ENCODE measurements at places on chromosomes 7 and 10.

DNA sequence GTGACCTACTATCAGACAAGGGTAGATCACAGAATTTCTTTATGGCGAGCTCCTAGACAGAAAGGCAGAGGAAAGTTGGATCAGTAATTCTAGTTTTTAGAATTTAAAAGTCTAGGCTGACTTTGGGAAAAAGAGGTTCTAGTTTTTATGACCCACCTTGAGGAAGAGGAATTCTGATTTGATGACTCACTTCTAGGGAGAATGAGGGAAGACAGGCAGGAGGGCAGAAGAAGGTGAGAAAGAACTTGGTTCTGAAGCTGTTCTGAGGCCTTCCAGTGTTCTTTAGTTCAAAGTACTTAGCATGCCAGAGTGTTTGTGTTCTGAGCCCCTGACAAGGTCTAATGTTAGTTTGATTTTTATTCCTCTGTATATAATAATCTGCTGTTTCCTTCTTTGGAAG is 97.2 kb downstream of the PODXL start:
- H3K27ac ChIP-seq: peak overlapping the region; percentile 55
- no peak overlapping the region for H3K4me3 ChIP-seq
- no peak for DNase-seq
- H3K36me3 ChIP-seq: no peaks in the 10 kb centered on the region
- no peaks in the 10 kb centered on the region for H3K27me3 ChIP-seq

DNA sequence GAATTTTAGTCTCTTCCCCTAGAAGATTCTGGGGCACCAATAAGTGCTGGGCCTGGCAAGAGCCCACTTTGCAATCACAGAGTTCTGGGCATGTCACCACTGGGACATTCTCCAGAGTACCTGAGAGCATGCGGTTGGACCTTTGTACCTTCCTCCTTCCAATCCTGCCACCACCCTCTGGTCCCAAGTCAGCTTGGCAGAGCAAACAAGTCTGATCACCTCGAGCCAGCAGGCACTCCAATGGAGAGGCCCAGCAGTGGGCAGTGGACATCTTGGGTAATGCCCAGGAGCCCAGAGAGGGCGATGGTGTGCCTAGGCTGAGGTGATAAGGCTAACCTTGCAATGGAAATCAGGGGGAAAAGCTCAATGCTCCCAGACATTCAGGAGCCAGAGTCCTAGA is 43.4 kb downstream of the SH3PXD2A start:
- DNase-seq: no peak
- H3K27me3 ChIP-seq: no peaks in the 10 kb centered on the region
- H3K4me1 ChIP-seq: no peaks in the 10 kb centered on the region
- H3K36me3 ChIP-seq: no peaks in the 10 kb centered on the region
- H3K4me3 ChIP-seq: no peak overlapping the region

GRCh38 chr10:122632031-122632430 is 67.6 kb downstream of the C10orf120 start:
- no peak overlapping the region for H3K4me3 ChIP-seq
- H3K27ac ChIP-seq: no peak overlapping the region
- H3K36me3 ChIP-seq: no peaks in the 10 kb centered on the region
- no peaks in the 10 kb centered on the region for H3K4me1 ChIP-seq

- H3K4me1 ChIP-seq: peaks cover 7% of the 10 kb centered on the region
- DNase-seq: peak; percentile 51
- no peaks in the 10 kb centered on the region for H3K27me3 ChIP-seq
- H3K27ac ChIP-seq: no peak within 1 kb of the TSS
- H3K4me3 ChIP-seq: peak within 1 kb of the TSS; percentile 51
Measured at GRCh38 chr7:19772841-19773760, at the start of gene TMEM196. TMEM196 (minus strand) TSS chr7:19773617; CDS start chr7:19772696, 921 bp downstream.

DNA sequence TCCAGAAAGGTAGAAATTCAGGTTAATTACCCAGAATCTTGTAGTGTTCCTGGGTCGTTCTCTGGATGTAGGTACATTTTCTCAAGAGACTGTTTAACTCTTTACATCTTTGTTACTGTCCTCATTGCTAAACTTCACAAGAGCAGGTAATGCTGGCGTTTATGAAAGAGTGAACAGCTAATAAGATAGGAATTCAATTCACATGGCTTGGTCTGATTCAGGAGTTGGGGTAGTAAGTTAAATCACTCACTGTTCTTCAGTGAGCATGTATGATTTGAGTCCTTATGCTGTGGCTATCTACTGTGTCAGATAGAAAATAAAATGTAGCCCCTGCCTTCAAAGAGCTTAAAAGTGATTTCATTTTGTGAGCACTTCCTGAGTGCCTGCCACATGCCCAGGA is 480.0 kb downstream of the LRMDA start:
- H3K4me3 ChIP-seq: no peak overlapping the region
- H3K36me3 ChIP-seq: no peaks in the 10 kb centered on the region
- H3K27me3 ChIP-seq: no peaks in the 10 kb centered on the region
- DNase-seq: no peak
- no peak overlapping the region for H3K27ac ChIP-seq

GRCh38 chr10:774661-775244 is 85.3 kb upstream of the DIP2C start:
- no peaks in the 10 kb centered on the region for H3K27me3 ChIP-seq
- no peak overlapping the region for H3K4me3 ChIP-seq
- H3K4me1 ChIP-seq: no peaks in the 10 kb centered on the region

DNA sequence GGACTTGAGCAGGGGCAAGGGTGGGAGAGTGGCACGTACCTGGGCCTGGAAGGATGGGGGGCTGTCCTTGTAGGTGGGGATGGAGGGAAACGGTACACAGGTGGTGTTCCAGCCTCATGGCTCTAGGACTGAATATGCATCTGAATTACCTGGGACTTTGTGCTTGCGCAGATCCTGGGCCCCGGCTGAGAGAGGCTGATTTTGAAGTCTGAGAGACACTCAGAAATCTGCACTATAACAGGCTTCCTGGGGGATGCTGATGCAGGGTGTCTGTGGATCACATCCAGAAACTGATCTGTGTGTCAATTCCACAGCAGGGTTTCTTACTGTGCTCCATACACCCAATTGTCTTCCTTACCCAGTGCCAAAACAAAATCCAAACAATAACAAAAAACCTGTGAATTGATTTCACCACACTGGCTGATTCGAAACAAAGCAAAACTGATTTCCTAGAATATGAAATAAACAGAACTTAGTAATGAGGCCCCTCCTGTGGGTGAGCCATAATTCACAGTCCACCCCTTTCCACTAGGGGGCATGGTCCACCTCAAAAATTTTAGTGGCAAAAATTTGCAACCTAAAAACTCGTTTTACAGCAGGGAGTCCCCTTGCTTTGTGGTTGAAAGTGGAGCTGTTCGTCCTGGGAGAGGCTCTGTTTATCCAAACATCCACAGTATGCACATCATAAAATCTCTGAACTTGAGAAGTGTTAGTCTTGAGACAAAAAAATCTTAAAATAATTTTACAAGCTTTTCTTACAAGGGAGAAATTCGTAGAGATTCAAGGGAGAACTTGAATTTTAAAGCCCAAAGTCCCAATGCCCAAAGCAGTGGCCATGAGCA is 32.0 kb upstream of the PLEKHA1 start:
- DNase-seq: peak; percentile 36
- no peaks in the 10 kb centered on the region for H3K27me3 ChIP-seq
- H3K36me3 ChIP-seq: no peaks in the 10 kb centered on the region
- H3K4me1 ChIP-seq: no peaks in the 10 kb centered on the region

GRCh38 chr7:158544708-158545107 is 42.9 kb downstream of the PTPRN2 start:
- no peak overlapping the region for H3K4me3 ChIP-seq
- no peak for DNase-seq
- no peaks in the 10 kb centered on the region for H3K27me3 ChIP-seq

DNA sequence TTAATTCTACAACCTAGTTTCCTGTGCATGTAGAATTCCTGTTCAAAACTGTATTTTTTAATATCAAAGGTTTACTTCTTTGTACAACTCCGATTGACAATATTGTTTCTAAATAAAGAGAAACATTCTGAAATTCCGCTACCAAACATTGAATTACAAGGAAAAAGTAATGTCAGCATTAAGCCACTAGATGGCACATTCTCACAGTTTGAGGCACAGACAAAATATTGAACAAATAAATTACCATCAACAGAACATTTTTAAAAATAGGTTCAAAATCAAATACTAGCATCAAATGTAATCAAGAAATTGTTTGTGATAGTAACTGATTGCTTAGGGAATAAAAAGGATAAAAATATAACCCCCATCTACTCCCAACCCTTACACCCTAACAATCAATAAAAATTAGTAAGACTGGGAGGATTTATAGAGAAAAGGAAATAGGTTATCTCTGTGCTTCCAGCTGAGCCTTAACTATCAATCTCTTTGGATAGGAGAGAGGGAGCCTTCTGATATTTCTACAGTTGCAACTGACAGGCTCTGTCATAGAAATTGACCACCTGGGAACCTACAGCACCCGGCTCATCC is 86.6 kb upstream of the C7orf33 start:
- DNase-seq: no peak
- no peaks in the 10 kb centered on the region for H3K27me3 ChIP-seq
- no peak overlapping the region for H3K4me3 ChIP-seq
- no peak overlapping the region for H3K27ac ChIP-seq

- no peak overlapping the region for H3K27ac ChIP-seq
- peaks cover under 1% of the 10 kb centered on the region for H3K4me1 ChIP-seq
- no peaks in the 10 kb centered on the region for H3K27me3 ChIP-seq
- H3K36me3 ChIP-seq: no peaks in the 10 kb centered on the region
- no peak for DNase-seq
Measured at GRCh38 chr7:95540366-95540765, 54.6 kb downstream of the ASB4 start.

DNA sequence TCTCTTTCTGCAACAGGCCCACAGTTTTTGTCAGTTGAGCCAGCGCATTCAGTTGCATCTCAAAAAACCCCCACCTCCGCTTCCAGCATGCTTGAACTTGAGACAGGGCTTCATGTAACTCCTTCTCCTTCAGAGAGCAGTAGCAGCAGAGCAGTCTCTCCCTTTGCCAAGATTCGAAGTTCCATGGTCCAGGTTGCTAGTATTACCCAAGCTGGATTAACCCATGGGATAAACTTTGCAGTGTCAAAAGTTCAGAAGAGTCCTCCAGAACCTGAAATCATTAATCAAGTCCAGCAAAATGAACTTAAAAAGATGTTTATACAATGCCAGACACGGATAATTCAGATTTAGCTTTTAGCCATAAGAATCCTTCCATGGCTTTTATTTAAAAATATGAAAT is 45.2 kb downstream of the MCMBP start:
- H3K27me3 ChIP-seq: no peaks in the 10 kb centered on the region
- no peak for DNase-seq
- no peak overlapping the region for H3K4me3 ChIP-seq
- H3K4me1 ChIP-seq: no peaks in the 10 kb centered on the region
- H3K36me3 ChIP-seq: no peaks in the 10 kb centered on the region
- no peak overlapping the region for H3K27ac ChIP-seq

- no peaks in the 10 kb centered on the region for H3K36me3 ChIP-seq
- H3K4me3 ChIP-seq: no peak overlapping the region
- no peaks in the 10 kb centered on the region for H3K27me3 ChIP-seq
- DNase-seq: no peak
- no peaks in the 10 kb centered on the region for H3K4me1 ChIP-seq
Measured at GRCh38 chr7:8205031-8205387, 57.0 kb downstream of the ICA1 start.

Measured in testis (tissue), 5 donors.